ENCODE measurements at places on chromosomes 16 and 17.

DNA sequence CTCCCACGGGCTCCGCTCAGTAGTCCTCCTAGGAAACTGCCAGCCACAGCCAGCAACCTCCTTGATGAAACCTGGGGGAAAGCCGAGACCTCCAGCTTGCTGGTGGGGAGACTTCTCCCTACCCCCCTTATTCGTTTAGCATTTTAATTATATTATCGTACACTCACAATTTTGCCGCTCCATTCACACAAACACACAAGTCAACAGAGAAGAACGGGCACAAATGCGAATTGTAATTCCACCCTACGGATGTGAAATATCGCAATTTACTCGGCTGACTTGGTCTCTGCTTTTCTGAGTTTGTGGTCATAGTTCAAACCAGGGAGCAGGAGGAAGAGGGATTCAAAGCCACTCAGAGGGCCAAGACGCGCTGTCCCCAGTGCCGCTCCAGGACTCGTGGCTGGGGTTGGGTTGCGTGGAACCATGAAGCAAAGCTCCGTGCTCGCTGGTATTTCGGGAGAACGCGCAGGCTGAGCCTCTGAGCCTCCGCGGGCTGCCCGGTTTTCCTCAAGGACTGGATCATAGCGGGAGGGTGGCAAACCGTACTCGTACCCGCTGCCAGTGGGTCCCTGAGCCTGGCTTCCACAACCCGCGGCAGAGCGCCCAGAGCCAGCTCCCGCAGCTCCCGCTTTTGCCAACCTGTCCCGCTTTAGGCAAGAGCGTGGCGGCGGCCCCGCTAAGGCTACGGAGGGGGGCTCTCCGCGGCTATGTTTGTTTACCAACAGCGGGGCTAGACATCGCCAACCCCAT is 2.0 kb downstream of the LHX1 start:
- no peak for DNase-seq

DNA sequence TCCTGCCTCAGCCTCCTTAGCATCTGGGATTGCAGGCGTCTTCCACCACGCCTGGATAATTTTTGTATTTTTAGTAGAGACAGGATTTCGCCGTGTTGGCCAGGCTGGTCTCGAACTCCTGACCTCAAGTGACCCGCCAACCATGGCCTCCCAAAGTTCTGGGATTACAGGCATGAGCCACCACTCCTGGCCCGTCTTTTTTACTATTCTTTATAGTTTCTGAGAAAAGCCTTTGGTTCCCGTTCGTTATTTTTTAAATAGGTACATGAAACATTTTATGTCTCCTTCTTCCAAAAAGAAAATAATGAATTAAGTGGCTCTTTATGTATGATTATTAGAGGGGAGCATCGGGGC is 570 bp upstream of the BCO1 start:
- DNase-seq, result no peak

DNA sequence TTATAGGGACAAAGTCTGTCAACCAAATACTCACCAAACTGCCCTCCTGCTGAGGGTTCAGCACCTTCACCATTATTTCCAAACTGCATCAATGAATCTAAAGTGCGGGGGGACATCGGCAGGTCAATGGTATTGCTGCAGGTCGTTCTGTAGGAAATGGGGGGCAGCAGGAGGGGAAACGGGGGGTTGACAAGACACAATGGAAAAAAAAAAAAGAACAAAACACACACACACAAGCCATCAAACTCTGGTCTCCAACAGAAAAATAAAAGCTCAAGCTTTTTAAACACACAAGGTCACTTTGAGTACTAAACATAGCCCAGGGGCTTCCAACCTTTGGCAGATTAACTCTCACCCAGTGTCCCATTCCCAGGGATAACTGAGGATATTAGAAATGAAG is 28.5 kb downstream of the STAT5A start:
- no peak for DNase-seq

- DNase-seq, result no peak
Observed at GRCh38 chr16:18804540-18804939, 3.2 kb upstream of the ARL6IP1 start.

GRCh38 chr17:36879027-36879426 is 58.2 kb upstream of the LHX1 start:
- no peak for DNase-seq

- DNase-seq, result no peak
Observed at GRCh38 chr16:67024384-67025209, 4.4 kb upstream of the CBFB start.

GRCh38 chr16:85513649-85514048 is 99.5 kb upstream of the GSE1 start:
- no peak for DNase-seq

DNA sequence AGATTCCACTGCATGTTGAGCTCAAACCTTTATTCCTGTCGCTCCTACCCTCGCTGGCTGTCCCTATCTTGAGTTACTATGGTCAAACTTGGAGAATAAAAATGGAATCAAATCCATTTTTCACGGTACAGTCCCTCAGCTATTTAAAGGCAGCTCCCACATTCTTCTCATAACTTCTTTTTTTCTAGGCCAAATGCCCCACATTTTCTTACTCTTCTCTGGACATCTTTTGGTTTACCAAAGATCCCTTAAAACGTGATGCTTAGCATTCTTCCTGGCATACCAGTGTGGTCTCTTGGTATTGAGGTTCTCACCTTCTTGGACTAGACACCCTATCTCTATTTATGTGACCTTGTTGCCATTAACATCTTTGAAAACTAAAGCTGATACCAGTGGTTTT is 48.3 kb upstream of the MAF start:
- no peak for DNase-seq

DNA sequence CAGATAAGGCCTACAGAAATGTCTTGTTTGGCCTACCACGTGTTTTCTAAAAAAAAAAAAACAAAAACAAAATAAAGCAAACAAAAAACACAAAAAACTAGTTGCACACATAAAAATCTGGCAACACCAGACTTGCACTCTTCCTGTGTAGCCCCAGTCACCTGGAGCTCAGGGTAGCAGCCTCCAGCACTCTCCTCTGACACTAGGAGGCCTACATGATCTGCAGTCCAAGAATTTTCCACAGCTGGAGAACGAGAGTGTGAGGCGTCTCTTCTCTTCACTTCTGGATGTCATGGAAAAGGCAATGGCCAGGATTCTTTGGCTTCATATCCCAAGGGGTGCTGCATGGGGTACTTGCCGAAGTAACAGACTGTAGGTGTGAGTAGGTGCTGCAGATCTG is 310.2 kb upstream of the SALL1 start:
- no peak for DNase-seq

DNA sequence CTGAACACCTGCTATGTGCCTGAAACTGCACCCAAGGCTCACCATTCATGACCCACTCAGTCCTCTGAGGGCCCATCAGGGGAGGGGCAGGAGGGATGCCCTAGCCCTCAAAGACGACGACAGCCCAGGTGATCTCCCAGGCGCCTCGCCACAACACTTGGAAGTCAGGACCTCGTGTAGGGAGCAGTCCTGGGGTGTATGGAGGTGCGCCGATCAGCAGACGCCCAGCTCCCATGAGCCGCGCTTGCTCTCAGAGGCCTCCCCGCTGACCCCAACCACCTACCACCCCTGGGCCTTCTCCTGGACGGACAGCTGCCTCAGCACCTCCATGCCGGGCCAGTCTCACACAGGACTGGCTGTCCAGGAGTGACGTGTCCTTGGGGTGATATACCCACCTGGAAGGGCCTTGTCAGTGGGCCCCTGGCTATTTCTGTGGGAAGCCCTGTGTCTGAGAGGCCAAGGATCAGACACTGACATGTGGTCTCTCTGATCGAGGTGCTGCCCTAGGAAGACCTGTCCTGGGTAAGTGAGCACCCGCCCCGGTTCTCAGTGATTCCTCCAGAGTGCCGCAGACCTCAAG is 26.7 kb downstream of the KDM8 start:
- DNase-seq, result no peak

DNA sequence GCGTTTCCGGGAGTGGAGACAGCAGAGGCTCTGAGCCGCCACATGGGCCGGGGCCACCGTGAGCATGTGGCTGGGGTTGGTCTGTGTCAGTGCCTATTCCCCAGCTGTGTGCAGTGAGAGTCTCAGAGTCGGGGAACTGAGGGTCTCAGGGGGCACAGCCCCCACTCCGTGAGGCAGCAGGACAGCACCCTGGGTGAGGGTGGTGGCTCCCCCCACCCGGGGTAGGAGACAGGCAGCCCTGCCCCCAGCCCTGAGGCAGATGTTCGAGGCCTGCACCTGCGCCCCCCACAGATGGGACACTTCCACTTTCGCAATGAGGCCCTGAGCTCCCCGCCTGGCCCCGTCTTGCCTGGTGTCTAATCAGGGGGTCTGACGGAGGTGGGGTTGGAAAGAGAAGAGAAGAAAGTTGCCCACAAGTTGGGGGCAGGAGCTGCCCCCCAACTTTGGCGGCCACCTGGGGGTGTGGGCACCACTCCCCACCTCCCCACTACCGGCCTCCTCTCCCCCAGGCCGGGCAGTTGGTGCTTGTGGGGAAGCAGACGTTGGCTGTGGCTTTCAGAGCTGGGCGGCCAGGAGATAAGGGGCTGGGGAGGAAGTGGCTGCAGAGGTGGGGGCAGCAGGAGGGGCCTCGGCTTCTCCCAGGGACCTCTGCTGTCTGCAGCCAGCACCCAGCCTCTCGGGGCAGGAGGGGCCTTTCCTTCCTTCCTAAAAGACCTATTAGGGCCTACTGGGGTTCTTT is 1.8 kb upstream of the CBFA2T3 start:
- no peak for DNase-seq

GRCh38 chr17:42005166-42005565 is 12.1 kb downstream of the DNAJC7 start:
- DNase-seq, result no peak

Data from amygdala (tissue), 56 donors.